ENCODE measurements at places on chromosomes 12 and 14.

DNA sequence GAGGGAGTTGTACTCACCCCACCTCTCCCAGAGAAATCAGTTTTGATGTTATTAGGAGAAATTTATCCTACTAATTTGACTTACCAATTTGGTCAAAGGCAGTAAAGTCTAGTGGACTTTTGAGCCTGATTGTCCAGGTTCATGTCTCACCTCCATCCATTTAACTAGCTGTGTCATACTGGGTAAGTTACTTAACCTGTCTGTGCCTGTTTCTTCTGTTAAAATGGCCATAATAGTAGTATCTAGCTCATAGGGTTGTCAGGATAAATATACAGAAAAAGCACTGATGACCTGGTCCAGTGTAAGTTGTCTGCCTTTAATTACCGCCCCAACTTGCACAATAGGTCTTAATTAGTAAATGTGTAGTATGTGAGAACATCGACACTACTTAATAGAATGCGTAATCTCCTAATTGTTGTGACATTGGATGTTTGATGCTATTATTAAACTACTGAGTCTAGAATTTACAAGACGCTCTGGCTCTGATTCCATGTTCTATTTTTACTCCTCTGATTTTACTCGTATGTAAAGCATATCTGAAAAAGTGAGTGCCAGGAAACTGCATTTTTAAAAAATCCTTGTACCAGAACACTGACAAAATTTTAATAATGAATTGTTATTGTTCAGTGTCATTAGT is 1.5 kb downstream of the RAB21 start:
- no peak for DNase-seq

DNA sequence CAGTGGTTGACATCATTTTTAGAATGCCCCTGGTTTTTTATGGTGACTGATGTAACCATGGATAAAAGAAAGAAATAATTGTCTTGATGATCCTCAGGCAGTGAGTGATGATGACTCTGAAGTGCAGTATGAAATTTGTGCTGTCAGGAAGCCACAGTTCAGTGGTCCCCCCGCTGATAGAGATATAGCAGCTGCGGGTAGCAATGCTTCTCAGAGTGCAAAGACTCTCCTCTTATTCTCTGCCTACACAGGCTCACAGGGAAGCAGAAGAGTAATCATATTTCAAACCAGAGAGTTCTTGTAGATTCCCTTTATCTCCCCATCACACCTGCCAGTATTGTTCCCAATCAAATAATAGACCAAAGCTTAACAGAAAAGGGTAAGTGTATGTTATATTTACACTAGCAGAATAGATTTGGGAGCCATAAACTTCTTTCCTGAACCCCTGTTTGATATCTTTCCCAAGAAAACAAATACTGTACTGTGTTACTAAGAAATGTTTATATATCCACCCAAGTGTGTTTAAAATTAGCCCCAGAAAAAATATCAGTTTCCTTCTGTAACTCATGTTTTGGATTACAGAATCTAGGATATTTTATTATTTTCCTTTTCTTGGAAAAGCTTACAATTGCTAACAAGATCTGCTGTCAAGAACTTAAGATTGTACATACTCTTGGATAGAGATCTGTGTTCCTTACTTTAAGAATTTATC is 1817.4 kb upstream of the FLRT2 start:
- no peak for DNase-seq

DNA sequence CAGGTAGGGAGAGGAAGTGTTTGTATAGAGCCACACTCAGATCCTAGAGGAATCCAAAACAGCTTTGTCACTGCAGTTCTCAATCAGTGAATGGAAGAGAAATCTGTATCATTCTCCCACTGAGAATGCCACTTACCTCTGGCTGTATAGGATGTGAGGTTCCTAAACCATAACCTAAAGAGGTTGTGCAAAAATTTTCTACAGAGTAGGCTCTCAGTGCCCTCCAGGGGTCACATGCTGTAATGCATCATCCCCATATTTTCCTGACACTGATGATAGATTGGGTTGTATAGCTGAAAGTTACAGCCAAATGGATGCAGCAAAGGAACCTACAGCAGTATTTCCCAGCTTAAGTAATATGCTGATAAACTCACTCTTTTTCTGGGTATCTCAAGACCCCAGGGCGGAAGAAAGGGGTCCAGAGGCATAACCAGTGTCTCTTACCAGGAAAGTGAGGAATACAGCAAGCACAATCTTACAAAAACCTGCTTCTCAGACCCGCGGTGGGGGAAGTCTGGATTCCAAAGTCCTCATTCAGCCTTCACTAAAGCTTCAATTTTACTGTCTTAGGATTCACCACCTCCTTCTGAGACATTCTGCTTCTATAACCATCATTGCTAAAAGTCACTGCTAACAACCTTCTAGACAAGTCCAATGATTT is 3.8 kb downstream of the BCDIN3D start:
- peak; percentile 48 for DNase-seq

DNA sequence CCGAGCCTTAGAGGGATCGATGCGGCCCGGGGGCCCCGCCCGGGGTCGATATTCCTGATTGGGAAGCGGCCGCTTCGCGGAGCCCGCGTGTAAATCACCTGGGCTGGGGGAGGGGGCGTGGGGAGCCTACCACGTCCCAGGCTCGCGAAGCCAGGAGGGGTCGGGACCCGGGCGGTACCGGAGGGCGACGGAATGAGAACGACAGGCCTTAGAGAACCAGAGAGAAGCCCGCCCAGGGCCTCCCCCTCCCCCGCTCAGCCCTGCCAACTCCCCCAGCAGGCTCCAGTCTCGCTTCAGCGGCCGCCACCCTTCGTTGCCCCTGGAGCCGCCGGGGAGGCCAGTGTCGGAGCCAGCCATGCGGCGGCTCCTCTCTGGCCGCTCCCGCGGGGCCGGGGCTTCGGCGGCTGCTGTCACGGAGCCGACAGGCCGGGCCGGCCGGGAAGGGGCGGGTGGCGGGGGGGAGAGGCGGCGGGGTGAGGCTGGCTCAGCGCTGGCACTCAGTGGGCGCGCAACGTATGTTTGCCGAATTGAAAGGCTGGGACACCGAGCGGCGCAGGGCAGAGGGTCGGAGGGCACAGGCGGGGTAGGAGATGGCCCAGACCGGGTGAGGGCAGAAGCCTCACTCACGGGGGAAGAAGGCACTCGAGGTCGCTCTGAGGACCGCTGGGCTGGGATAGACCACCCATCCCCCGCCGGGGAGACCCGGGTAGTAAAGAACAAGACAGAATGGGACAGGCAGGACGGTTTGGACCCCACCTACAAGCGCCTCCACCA is 1.4 kb upstream of the DNAJC22 start:
- DNase-seq, result no peak

DNA sequence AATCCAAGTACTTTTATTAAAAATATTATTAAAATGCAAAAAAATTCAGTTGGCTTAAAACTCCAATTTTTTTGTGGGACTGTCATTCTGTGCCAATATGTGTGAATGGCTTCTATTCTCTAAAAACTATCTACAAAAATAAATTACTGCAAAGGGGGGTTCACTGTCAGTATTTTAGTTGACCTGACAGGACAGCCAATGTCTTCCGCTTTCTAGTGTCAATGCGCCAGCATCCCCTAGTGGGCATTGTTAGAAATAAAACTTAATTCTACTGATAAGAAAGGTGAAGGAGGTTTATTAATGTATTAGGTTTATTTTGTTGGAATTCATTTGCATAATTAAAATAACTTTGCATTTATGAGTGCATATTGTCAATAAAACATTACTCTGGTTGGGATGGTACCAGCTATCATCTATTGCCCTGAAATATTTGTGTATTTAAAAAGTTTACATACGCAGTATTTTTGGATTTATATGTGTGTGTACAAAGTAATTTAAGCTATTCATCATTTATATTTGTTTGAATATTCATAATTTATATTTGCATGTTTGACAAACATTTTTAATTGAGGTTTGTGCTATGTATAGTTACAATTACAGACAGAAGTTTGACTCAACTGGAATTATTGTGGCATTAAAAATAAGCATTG is 527.2 kb downstream of the FLRT2 start:
- peak; percentile 43 for DNase-seq

GRCh38 chr12:114406316-114406983 is 506 bp upstream of the TBX5 start:
- DNase-seq, result no peak

DNA sequence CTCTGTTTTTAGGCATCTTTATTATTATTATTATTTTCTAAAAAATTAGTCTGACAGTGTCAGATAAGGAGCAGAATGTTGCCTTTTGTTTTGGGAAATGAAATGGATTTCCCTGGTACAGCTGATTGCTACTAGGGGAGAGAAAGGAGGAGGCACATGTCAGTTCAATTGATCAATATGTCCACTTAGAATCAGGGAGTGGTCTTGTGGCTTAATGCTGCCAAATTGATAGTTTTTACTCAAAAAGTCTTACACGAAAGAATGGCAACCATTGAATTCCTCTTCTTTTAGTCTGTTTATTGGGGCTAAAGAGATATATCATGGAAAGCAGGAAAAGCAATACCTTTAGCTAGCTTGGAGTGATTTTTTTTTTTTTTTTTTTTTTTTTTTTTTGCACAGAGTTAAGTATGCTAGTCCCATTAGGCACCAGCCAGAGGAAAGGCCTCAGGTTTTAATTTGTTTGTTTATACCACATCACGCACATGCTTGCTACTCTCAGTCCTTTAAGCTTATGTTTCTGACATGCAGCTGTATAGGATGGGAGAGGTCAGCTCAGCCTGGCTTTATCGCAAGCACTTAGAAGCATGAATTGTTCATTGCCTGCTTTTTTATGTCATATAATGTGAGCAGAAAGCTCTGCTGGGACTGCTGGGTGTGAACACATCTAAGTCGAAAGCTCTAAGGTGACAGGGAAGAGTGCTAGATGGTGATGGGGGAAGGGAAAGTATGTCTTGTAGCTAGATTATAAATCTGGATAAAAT is 1.4 kb downstream of the AKAP6 start:
- DNase-seq, result no peak

DNA sequence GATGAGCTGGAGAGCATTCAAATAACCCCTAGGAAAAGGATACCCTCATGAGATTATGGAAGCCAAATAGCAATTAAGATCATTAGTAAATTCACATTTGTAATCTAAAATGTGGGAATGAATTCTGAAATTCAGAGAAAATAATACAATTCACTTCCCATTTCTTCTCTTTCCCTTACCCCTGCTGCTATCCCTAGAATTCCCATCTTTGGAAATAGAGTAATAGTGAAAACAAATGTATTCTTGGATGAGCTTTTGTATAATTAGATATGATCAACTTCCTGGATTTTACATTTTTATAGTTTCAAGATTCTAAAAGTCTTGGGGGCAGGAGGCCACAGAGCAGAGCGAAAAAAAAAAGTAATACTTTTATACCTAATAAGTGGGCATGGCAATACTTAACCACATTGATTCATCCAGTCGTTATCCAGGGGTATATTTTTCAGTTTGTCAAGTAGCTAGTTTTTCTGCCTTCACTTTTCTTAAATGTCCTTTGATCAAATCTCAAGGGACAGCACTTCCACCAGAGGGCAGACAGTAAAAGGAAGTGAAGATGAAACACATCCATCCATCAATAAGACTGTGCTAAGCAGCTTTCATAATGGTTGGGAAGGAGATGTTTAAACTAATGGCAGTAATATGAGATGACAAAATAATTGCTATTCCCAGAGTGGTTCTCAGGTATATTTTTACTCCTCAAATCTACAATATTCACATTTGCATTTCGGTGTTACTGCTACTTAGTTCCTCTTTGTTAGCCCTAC is 401.3 kb downstream of the DIO2 start:
- peak; percentile 23 for DNase-seq

GRCh38 chr14:34794217-34794616 is 79.8 kb upstream of the CFL2 start:
- DNase-seq, result no peak

- no peak for DNase-seq
Measured at GRCh38 chr12:52782502-52782901, 5.4 kb upstream of the KRT76 start.

DNA sequence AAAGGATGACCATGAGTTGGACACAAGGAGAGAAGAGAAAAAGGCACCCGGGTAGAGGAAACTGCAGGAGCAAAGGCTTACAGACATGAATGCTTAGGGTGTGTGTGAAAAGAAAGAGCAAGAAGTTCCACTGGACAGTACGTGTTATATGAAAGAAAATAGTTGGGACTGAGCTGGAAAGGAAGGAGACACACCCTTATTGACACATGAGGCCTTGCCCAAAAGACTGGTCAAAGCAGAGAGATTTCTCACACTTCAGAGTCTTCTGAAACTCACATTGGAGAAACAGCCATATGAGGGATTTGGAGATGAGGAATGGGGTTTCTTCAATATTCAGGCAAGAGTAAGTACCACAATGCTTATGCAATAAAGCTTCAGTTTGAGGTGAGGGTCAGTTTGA is 56.0 kb downstream of the TTC9 start:
- DNase-seq, result peak; percentile 69

DNA sequence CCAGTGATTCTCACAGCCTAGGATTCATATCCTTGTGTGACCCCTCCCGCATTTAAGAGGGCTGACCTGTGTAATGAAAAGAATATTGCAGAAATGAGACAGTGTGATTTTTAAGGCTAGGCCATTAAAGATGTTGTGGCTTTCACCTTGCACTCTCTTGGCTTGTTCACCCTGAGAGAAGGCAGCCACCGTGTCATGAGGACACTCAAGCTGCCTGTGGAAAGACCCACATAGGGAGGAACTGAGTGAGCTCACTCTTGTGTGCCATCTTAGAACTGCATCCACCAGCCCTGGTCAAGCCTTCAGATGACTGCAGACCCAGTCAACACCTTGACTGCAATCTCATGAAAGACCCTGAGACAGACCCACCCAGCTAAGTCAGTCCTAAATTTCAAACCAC is 46.3 kb upstream of the TMPO start:
- DNase-seq, result no peak

DNA sequence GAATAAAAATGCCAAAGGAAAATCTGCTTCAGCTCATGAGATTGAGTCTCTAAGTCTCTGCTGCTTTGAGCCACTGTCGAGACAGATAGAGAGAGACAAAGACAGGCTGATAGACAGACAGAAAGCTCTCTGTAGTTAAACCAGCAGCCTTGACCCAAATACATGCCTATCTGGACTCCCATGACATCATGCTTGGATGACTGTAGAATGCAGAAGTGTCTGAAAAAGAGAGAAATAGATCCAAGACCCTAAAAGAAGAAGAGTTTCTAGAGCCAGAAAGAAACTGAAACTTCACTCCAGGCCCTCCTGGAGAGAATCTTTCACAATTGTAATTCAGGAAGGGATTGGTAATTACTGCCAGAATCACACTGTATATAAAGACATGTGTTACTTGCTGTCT is 122.6 kb upstream of the PLXNC1 start:
- DNase-seq, result no peak

GRCh38 chr14:32074887-32075572 is 2.1 kb upstream of the ARHGAP5 start:
- DNase-seq, result no peak

- no peak for DNase-seq
Measured at GRCh38 chr12:56014205-56014604, 6.6 kb upstream of the IKZF4 start.

- DNase-seq, result peak; percentile 53
Measured at GRCh38 chr12:10140001-10140400, 10.0 kb upstream of the CLEC7A start.

All from NCI-H460 (cell line).